ENCODE measurements at places on chromosomes 4 and X.

DNA sequence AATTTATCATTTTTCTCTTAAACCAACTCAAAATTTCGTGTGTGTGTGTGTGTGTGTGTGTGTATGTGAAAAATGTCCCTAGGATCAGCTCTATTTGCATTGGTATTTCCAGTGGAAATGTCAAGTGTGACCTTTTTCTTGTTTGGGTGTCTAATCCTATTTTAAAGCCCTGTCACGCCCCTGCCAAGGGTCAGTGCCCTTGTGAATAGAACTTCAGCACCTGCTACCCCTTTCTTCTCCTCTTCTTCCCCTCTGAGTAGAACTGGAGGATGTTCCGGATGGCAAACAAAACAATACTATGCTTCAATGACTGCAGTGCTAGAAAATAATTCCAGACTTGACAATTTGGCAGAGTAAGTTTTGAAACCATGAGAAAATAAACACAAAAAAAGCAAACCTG, 67.3 kb downstream of the SPRY1 start:
- no peak for DNase-seq

- no peak for DNase-seq
These were observed 68.0 kb downstream of the ACOX3 start for GRCh38 chr4:8372506-8372905.

DNA sequence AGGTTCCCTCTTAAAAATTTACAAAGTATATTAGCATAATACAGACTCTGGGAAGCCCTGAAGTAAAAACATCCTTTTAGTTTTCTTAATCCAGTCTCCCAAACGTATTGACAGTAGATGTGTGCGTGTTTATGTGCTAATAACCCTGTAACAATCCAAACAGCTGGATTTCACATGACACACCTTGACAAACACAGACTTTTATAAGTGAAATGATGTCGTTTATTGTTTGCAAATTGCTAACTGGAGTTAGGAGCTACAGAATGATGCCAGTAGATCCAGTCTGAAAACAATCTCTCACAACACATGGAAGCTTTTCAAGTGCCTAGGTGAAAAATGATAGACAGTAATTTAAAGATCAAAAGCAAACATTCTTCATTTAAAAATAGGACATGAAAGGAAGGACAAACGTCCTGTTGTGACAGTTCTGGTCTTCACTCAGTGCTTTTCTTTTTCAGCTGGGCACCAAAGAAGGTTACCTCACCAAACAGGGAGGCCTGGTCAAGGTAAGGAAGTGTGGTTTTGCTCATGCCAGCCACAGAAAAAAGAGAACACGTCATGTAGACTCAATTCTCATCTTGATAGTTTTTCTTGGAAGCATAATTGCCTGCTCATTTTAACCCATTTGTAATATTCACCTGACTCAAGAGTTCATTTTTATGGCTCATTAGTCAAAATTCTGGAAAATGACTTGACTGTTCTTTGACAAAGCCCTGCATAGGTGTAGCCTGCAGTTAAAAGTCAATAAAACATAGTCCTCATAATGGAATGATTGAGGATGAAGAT, 32.9 kb downstream of the LAMTOR3 start:
- DNase-seq = no peak

DNA sequence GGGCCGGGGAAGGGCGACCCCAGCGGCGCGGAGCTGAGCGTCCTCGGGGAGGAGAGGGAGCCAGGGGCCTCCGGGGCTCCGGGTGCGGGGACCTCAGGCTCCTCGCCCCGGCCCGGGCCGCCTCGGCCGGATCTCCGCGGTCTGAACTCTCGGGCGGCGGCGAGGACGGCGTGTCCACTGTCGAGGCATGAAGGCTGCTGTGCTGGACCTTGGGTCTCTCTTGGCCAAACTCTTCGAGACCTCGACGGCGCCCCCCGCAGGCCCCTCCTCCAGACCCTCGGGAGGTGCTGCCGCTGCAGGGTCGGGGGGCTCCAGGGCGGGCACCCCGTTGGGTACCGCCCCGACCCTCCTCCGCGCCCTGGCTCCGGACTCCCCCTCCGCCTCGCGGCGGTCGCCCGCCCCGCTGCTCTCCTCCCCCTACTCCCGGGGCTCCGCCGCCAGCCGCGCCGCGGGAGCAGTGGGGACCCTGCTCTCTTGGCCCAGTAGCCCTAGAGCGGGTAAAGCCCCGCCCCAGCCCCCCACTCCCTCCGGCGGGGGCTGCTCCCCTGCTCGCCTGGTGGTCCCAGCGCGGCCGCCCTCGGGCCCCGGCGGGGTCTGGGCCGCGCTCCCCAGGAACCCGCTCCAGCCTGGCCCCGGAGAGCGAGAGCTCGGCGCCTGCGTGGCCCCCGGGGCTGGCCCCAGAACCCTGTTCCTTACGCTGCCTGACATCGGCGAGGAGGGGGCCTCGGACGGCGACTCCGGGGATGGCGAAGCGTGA, 564 bp downstream of the FAM149A start:
- no peak for DNase-seq

- DNase-seq = no peak
These were observed 23.6 kb upstream of the VAMP7 start for GRCh38 chrX:155857561-155857960.

- no peak for DNase-seq
These were observed 259.5 kb downstream of the ARHGAP24 start for GRCh38 chr4:85734424-85734831.

DNA sequence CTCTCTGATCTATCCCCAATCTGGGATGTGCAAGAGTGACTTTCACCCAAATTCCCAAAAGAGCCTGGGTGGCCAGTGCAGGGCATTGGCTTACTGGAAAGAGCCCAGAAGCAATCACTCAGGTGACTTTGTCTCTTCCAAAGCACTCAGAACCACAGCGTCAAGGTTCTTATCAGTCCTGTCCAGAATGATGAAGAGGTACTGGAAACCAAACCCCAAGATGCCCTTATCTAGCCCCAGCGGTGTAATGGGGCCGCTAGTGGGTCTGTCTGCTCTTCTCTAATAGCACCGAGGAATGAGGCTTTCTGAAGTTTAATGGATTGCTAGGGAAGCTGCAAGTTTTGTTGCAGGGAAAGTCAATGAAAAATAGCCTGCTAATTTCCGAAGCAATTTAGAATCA, 21.6 kb downstream of the CLNK start:
- no peak for DNase-seq

DNA sequence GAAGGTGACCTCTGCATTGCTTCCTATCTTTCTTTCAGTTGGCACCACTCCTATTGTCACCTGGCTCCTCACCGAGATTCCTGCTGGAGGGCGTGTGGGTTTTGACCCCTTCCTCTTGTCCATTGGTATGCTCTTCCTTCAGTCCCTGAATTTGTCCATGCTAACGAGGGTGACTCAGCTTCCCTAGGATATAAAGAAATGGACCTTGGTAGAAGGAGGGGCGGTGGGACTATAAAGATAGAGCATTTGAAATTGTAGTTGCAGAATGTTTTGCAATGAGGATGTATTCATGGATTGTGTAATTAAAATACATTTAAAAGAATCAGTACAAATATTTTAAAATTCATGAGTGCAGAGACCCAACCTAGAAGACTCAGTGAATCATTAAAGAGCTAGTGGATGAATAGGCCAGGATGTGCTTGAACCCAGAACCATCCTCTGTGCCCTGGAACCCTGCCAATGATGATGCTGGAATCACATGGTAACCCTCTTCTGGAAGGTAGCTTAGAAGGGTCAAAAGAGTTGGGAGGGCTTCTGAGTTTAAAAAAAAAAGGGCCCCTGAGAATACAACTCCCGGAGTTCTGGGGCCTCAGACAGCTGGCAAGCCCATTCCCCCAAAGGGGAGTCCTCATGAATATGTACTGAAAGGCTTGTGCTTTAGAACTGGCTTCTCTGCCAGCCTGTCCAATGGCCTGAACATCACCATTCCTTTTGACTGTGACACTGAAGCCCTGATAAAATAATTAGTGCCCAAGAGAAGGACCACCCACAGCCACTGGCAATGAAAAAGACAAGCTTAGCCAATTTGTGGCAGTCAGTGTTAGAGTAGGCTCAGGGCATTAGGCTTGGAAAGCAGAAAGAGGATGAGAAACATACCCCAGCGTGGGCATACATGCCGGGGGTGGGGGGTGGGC, 8.0 kb downstream of the XPNPEP2 start:
- no peak for DNase-seq

DNA sequence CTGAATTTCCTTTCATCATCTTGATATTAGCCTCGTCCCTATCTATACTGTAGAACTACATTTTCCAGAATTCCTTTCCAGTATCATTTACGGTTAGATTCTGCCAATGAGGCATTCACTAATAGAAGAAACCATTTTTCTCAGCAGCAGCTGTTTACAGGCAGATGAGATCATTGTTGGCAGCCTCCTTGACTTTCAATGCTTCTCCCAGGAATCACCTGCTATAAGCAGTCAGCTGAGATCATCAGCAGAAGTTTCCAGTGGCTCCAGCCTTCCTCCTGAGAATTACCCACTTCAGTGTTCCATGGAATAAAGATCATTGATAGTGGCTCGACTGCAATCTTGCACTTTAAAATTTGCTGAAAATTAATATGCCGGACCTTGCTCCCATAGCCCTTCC, 157.3 kb upstream of the TET2 start:
- DNase-seq = peak; percentile 0

- DNase-seq = no peak
These were observed 18.1 kb downstream of the PPP2R2C start for GRCh38 chr4:6454112-6454910.

- DNase-seq = peak; percentile 34
These were observed 538 bp downstream of the STBD1 start for GRCh38 chr4:76306882-76307659.

DNA sequence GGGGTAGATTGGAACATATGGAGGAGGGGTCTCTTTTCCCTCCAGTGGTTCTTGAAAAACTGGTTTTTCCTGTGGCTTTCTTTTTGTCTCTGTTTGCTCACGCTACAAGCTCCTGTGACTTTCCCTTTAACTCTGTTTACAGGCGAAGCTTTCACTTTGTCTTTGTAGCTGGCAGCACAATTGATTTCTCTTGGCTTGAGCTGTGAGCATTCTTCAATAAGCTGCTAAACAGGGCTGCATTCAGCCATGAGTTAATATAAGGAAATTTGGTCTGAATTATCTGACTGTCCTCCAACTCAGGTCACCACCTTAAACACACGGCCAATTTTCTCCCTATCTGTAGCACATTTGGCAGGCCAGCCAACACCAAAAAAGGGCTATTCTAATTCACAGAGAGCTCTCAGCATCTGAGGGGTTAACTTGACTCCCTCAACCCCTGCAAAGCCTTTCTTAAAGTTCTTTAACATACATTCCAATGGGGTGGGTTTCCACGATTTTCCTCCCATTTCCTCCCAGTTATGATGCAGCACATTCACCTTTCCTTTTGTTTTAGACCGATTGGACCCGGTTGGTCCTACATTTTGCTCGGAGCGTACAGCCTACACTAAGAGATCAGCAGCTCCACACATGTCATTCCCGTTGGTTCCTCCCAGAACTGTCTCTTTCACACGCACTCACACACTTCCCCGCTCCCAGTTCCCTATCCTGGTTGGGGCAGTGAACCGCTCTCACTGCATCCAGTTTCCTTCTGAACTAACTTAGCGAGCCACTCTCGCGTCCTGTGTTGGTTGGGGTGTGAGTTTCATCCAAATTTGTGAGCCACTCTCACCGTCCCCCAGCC, 45.4 kb downstream of the UGT2A3 start:
- peak; percentile 64 for DNase-seq

DNA sequence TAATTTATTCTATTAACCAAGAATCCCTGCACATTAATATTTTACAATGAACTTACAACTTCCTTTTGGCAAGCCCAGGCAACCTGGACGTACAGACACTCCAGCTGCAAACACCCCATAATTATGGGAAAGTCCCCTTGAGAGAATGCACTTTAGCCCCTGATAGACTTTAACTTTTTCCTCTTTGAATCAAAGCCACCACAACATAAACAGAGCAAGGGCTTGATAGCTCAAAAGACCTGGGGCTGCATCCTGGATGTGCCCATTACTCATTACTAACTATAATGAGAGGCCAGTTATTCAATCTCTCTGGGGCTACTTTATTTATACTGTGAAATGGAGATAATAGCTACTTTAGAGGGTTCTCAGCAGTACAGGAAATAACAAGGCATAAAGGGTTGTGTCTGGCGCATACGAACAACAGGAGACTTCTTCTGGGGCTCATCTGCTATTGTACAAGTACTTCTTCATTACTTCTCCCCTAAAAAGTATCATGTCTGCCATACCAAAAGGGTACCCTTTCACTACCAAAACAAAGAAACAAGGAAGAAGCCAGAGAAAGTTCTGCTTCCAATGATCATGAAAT, 54.9 kb downstream of the CASK start:
- DNase-seq = no peak

GRCh38 chrX:20995829-20996228, 378.4 kb upstream of the CNKSR2 start:
- no peak for DNase-seq

DNA sequence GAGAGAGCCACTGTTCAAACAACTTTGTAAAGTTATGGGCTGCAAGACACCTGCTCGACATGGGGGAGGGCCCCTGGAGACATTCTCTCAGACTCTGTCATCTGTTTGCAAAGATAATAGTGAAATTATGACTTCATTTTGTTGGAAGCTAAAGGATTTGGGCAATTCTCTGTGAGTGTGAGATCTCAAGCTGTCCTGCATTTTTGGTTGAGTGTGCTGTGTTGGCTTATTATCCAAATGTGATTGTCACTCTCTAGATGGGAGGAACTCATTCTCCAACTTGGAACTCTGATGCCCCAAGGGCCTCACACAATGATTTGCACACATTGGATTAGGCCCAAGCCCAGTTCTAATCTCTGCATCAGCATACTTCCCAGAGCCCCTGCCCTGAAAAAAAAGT, 63.7 kb downstream of the STK32B start:
- DNase-seq = no peak

DNA sequence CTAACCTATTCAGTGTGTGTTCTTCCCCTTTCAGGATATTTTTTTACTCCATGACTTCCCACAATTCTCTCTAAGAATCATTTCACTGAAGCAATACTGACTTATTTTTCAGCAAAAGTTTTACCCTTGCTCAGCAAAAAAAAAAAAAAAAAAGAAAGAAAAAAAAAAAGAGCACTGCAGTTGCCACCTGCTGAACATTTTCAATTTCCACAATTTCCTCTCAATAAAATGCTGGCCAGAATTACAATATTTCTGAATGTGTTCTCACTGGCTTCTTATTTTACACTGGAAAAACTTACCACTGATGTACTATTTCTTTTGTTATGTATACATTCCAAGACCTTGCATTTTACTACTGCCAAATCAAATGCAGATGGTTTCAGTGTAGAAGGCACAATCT, 210.4 kb downstream of the PAPSS1 start:
- DNase-seq = no peak

DNA sequence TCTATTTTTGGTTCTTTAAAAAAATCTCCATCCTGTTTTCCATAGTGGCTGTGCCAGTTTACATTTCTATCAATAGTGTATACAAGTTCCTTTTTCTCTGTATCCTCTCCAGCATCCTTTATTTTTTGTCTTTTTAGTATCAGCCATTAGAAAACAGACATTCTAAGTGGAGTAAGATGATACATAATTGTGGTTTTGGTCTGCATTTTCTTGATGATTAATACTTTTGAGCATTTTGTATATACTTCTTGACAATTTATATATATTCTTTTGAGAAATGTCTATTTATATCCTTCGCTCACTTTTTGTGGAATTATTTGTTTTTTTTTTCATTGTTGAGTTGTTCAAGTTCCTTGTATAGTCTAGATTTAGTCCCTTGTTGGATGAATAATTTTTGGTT, 382.2 kb upstream of the SPOCK3 start:
- no peak for DNase-seq
